ENCODE measurements at places on chromosomes 6 and 20.

- no peak for DNase-seq
Measured at GRCh38 chr6:97067045-97067444, 142.5 kb downstream of the KLHL32 start.

- DNase-seq, result no peak
Measured at GRCh38 chr6:57163956-57164355, 8.2 kb upstream of the BAG2 start.

- no peak for DNase-seq
Measured at GRCh38 chr20:61662968-61663331, 402.7 kb downstream of the TAF4 start.

- DNase-seq, result no peak
Measured at GRCh38 chr20:62860391-62860923, 1.2 kb downstream of the TCFL5 start.

DNA sequence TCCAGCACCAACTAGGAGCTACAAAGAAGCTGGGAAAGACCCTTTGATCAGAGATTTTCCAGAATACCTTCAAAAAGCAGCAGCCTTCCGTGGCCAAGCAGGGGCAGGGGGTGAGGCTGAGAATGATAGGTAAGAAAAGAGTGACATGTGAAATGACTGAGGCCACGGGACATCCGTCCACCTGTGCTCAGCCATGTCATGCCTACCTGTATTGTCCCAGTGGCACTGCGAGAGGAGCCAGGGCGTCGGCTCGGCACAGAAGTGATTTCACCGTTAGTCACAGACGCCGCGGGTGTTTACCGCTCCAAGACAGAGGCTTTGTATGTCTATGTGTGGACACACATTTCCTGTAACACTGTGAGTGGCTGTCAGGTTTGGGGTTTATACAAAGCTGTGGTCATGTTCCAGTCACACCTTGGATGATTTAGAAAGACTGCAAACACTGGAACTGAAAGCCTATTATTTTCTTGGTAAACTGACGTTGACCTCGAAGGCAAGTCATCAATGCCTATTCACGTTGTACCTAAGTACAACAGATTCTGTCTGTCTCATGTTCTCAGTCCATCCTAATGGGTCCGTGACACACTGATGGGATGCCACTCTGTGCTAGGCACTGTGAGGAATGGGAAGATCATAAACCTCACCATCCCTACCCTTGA is 32.1 kb upstream of the JAG1 start:
- no peak for DNase-seq

- DNase-seq, result no peak
Measured at GRCh38 chr20:1651268-1652058, 6.1 kb downstream of the SIRPG start.

DNA sequence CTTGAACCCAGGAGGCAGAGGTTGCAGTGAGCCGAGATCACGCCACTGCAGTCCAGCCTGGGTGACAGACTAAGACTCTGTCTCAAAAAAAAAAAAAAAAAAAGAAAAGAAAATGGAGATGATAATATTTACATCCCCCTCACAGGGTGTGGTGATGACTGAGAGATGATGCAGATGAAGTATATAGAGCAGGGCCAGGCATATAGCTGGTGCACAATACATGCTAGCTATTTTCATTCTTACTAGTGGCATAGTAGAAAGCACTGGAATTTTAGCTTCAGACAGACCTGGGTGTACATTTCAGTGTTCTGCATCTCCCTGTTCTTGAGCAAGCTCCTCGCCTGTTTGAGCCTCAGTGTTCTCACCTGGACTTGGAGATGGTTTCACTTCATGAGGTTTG is 36.9 kb downstream of the CEBPB start:
- no peak for DNase-seq

- DNase-seq, result no peak
Measured at GRCh38 chr6:42255050-42255449, 37.4 kb upstream of the MRPS10 start.

DNA sequence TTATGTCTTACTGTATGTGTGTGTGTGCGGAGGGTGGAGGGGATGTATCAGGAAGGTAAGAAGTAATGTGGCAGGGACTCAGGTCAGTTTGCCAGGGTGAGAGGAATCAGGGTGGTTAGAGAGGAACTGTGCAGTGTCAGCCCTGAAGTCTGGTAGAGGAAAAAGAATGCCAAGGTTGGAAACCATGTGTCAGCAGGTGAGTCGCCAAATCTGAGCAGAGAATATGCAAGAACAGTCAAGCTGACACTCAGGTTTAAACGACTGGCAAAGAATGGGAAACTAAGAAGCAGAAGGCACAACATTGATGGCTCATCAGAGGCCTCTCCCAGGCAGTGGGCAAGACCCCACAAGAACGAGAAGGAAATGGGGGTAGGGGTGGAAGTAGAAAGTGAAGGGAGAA is 107.5 kb upstream of the TBX18 start:
- DNase-seq, result no peak

DNA sequence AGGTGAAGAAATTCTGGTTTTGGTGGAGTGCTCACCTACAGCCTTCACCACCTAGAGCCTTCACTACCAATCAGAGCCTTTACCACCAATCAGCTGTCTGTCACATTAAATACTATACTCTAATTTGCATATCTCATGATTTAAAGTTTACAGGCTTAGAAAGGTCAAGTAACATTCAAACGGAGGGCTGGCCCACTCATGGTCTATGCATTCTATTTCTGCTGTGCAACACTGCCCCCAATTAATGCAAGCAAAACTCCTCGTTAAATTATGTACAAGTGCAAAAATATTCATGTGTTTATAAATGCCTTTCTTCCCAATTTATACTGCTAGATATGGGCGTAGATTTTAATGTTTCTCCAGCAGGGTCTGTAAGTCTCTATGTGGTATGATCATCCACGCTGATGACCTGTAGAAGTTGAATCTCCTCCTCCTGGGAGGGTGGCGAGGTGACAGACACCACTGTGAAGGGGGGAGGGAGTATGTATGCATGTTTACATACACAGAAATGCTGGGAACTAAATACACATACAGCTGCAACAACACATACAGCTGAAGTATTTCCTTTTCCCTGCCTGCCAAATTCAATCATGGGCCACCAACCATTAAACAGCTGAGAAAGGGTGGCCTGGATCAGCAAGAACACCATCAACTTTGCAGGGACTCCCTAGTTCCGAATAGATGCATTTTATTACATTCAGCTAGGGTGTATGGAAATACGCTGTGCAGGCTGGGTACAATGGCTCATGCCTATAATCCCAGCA is 13.1 kb downstream of the RRAGD start:
- no peak for DNase-seq

GRCh38 chr6:39911513-39912125 is 22.6 kb downstream of the MOCS1 start:
- no peak for DNase-seq

DNA sequence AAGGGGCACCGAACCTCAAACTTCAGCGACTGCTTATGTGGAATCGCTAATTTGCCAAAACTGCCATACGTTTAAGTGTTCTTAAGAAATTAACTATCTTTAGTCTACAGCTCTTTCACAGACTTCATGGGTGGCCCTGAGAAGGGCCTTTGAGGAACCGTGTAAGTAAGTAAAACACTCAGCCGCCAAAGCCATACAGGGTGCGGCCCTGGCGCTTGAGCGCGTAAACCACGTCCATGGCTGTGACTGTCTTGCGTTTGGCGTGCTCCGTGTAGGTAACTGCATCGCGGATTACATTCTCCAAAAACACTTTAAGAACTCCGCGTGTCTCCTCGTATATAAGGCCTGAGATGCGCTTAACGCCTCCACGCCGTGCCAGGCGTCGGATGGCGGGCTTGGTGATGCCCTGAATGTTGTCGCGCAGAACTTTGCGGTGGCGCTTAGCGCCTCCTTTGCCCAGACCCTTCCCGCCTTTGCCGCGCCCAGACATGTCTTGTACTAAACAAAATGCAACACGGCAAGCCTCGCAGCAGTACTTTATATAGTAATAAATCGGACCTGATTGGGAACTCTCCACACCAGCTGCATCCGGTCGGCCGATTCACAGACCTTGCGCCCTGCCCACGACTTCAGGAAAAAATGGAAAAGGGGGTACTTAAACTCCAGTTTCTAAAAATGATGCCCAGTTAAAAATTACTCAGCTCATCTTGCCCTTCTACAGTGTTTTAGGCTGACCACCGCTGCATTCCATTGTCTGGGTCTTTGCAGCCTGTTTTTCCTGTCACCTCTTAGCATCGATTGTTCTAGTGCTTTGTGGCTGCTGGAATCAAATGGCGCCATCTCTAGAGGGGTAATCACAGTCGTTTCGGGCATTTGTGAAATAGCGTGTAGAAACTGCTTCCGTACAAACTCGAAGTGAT is 38.9 kb downstream of the OR2B2 start:
- DNase-seq, result peak; percentile 73

GRCh38 chr6:105038259-105038658 is 81.4 kb downstream of the LIN28B start:
- no peak for DNase-seq

- DNase-seq, result no peak
Measured at GRCh38 chr6:90329386-90330077, 32.9 kb upstream of the BACH2 start.

GRCh38 chr20:50594231-50594590 is 84.0 kb downstream of the PTPN1 start:
- no peak for DNase-seq

GRCh38 chr6:50187351-50187921 is 137.7 kb upstream of the DEFB112 start:
- DNase-seq, result no peak

DNA sequence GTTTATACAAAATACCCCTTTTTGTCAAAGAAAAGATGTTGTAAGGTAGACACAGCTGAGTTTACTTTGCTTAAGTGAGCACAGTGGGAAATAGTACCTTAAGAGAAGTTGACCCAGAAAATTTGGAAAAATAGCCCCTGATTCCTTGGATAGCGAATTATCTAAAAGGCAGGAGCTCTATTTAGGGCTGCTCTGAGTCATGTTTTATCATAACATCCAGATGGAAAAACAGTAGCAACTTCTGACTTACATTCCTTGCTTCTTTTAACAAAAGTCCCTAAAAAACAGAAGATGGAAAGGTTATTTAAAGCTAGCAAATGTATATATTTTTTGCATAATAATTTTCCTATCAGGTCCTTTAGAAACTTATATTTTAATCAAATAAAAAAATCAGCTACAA is 59.0 kb downstream of the THEMIS start:
- DNase-seq, result no peak

- DNase-seq, result no peak
Measured at GRCh38 chr20:22768266-22769178, 184.2 kb upstream of the FOXA2 start.

DNA sequence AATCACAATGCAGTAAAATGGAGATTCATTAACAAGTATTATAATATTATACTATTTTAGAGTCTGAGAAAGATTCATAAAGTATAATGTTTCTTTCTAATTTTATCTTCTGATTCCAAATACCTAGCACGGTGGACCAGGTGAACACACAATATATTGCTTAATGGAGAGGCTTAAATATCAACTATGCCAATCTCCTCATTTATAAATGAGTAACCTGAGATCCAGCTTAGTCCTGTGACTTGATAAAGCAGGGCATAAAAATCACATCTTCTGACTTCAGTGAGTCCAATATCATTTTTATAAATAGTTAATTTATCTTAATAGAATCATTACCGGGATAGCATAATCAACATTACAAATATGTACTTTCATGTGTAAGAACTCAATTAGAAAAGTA is 144.4 kb upstream of the GJE1 start:
- DNase-seq, result no peak

All from stimulated activated CD8-positive, alpha-beta memory T cell treated with anti-CD3 and anti-CD28 coated beads, Interleukin-15, amount 100 ng/mL, for 48 hours (primary cell).